ENCODE measurements at places on chromosomes 13 and 19. TPM values are rescaled to one million over a fixed set of nuclear protein-coding genes. Genes with fewer than 3 reads are reported as not detected.

- peak; percentile 62 for DNase-seq
Observed at GRCh38 chr13:27359199-27359821, 65.1 kb upstream of the GTF3A start.

The C1QTNF9B gene
- not detected for total RNA-seq

DNA sequence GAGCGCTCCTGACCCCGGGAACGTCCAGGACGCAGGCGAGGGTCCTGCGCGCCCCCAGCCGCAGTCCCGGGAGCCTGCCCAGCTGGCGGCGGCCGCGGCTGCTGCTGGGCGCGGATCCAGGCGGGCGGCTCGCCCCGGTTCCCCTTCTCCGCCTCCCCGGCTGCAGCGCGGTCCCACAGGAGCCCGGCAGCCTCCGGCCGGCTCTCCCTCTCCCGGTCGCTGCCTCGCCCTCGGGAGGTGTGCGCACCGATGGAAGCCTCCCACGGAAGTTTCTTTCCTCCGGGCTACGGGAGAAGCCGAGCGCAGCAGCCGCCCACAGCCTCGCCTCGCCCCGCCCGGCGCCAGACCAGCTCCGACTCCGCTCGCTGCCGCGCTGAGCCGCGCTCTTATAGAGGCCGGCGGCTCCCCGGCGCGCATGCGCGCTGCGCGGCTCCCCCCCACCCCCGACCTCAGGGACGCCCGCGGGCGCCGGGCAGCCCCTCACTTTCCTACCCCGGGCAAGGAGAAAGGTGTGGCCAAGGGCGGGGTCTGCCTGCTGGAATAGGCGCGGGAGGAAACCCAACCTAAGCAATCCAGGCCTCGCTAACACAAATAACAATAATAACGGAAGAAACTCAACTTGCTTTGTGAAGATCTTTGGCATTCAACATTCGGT lies at the start of gene SHISA2:
SHISA2 (minus strand) TSS at position 360 of the 655 bp plus-strand sequence. CDS start 1,041 bp downstream, outside the sequence.
- peak; percentile 57 for DNase-seq

DNA sequence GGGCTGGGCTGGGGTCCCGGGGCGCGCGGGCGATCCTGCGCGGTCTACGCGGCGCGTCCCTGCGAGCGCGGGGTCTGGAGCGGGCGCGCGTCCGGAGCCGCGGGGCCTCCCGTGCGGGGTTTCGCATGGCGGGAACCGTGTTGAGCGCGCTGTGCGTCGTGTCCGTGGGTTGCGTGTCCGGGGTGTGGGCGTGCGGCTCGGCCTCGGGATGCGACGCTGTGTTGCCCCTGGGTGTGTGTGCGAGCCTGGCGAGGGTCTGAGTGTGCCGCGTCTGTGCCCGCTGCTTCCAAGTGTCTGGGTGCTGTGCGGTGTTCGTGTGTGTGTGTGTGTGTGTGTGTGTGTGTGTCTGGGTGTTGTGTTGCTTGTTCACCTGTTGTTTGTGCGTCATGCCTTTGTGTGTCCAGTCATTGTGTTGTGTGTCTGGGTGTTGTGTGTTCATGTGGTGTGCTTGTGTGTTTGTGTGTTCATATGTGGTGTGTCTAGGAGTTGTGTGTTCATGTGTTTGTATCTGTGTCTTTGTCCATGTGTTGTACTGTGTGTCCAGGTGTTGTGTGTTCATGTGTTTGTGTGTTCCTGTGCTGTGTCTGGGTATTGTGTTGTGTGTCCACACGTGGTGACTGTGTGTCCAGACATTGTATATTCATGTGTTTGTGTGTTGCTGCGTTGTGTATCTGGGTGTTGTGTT lies 552 bp downstream of the PLK5 start:
- DNase-seq = no peak

The LILRA1 gene
- total RNA-seq = not detected

The EDNRB gene
- 0.21 TPM for total RNA-seq

DNA sequence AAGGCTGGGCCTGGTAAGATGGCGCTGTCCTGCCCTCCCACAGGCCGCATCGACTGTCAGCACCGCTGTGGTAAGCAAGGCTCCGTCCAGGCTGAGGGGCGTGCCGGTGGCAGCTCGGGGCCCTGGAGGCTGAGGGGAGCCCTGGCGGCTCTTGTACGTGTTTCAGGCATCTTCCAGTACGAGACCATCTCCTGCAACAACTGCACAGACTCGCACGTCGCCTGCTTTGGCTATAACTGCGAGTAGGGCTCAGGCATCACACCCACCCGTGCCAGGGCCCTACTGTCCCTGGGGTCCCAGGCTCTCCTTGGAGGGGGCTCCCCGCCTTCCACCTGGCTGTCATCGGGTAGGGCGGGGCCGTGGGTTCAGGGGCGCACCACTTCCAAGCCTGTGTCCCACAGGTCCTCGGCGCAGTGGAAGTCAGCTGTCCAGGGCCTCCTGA lies 1.2 kb downstream of the IZUMO4 start:
- no peak for DNase-seq

The SIGLEC12 gene
- total RNA-seq = not detected

The SLC17A7 gene
- 0.13 TPM for total RNA-seq

GRCh38 chr13:40692946-40693345 lies 26.5 kb upstream of the FOXO1 start:
- no peak for DNase-seq

- DNase-seq = no peak
Observed at GRCh38 chr13:33186861-33187291, 98.7 kb downstream of the STARD13 start.

GRCh38 chr19:37251308-37252229 lies 33.6 kb downstream of the ZNF383 start:
- DNase-seq = no peak

- DNase-seq = no peak
Observed at GRCh38 chr19:708154-709143, at the start of gene PALM. TSS of gene PALM (plus strand) at chr19:708935. CDS start at chr19:709147, 212 bp downstream.

DNA sequence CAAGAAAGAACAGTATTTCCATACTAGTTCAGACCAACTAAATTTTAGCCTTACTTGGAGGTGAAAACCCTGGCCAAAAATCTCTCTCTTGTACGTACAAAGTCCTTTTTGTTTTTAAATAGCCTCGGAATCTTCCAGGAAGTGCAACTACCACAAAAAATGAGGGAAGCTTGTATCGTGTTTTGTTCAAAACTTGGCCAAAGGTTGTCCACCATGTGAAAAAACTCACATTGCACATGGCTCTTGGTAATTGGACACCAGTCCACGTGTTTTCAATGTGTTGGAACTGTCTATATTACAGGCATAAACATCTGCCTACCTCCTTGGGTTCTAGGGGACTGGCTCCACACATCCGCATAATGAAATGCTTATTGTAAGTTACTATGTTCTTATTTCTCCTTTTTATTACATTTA lies 15.2 kb upstream of the STRN4 start:
- no peak for DNase-seq

DNA sequence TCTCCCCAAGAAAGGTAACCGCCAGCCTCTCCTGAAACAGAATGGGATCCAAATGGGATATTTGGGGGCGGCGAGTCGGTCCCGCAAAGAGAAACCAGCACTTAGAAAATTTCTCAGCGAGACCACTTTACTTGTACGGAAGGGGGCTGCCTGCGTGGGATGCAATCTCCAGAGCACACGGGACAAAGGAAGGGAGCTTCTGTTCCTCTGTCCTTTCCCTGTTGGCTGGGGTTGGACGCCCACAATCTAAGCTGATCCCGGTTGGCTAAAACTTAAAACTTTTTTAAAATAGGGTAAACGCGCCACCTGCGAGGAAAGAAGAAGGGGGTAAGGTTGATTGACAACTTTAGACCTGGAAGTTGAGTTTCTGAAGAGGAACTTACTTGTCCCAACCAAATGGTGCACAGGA lies 826 bp upstream of the BSG start:
- DNase-seq = no peak

GRCh38 chr13:84606616-84607015 lies 724.3 kb upstream of the SLITRK1 start:
- DNase-seq = no peak

- no peak for DNase-seq
Observed at GRCh38 chr13:33235078-33235477, 50.5 kb downstream of the STARD13 start.

The ZNF235 gene
- 0.99 TPM for total RNA-seq

The LACC1 gene
- total RNA-seq = 2.1 TPM

DNA sequence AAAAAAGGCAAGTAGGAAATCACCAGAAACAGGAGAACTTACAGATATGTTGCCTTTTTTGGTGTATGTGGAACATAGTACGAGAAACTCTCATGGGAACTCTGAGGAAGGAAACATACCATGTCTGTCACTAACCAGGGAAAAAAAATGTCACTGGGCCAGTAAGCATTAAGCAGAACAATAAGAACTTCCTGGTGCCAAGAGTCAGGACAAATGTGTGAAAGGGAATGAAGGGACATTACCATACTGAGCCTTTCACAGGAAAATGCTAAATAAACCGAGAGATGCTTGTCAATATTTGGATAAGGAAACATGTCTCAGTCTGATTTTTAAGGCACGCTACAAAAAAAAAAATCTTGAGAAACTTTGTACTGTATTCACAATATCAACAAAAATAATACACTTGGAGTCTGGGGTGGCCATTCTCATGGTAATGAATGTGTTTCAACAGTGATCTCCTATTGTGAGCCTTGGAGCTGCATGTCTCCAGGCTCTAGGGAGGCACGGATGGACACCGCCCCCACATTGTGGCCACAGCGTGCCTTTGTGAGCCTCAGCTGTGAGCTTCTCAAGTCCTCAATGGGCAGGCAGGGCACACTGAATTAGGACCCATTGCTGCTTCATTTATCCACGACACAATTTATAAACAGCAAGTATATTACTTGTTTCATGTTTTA lies 113.0 kb upstream of the ARGLU1 start:
- no peak for DNase-seq

The PLPP2 gene
- 0.61 TPM for total RNA-seq

GRCh38 chr13:30932481-30933353 lies at the start of gene TEX26:
TSS of gene TEX26 (plus strand) at chr13:30932656. CDS start at chr13:30932716, 60 bp downstream.
- DNase-seq = no peak

The ZNF878 gene
- total RNA-seq = 0.13 TPM

The LMTK3 gene
- total RNA-seq = 1.8 TPM

The CYP2A7 gene
- not detected for total RNA-seq

The ZNF440 gene
- 4.3 TPM for total RNA-seq
